ENCODE measurements at places on chromosomes 6 and 20.

GRCh38 chr6:117276778-117277316 is 11.5 kb downstream of the VGLL2 start:
- no peak for DNase-seq

DNA sequence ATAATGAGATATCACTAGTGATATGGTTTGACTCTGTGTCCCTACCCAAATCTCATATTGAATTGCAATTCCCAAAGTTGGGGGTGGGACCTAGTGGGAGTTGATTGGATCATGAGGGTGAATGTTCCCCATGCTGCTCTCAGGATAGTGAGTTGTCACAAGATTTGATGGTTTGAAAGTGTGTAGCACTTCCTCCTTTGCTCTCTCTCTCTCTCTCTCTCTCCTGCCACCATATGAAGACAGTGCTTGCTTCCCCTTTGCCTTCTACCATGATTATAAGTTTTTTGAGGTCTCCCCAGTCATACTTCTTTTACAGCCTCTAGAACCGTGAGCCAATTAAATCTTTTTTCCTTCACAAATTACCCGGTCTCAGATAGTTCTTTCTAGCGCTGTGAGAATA is 1002.0 kb upstream of the ADGRB3 start:
- no peak for DNase-seq

DNA sequence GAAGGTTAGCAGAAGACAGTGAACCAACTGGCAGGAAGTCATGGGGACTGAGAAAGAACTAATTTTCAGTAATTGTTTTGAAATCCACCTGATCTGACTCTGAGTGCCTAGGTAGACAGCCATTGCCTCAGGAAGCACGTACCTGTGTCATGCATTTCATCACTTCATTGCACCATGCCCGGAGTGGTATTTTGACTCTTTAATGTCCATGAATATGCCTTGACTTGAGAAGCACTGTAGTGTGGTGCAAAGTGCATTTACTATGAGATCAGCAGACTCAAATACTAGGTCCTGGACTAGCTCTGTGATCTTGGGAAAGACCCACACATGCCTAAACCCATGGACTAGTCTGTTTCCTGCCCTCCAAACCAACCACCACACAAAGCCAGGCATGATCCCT is 370.9 kb upstream of the MARCKS start:
- DNase-seq, result no peak

DNA sequence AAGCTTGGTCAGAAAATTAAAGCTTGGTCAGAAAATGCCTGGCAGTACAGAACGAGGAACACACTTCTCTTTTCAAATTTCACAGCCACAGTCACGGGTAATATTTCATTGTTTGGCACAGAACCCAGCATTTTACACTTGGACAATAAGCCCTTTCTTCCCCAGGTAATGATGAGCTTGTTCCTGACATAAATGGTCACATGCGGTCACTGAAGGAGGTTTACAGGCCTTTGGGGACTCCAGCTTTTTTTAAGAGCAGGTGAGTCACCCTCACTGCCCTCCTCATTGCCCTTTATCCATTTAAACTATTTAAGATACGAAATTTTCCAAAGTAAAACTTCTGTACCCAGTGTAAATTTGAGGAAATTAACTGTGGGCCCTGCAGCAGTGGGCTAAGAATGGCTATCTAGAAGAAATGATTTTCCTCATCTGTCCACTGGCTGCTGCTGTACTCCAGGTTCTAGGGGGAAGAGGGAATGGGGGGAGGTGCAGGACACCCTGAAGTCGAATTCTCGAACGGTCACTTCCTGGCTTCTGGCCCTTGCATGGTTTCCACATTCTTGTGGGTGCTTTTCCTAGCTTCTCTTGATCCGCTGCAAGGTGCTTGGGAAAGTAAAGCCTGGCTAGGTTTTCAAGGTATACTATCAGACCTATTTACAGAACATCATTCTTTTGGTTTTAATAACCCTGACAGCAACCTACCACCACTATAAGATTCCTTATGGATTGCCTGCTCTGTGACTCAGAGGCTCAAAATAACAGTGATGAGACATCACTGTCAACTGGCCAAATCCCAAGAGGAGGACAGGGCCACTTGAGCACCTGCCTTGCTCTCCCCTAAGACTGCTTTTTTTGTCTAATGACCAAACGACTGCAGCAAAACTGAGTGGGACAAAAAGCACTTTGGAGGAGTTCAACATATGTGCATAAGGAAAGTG is 75.8 kb downstream of the PREP start:
- no peak for DNase-seq

DNA sequence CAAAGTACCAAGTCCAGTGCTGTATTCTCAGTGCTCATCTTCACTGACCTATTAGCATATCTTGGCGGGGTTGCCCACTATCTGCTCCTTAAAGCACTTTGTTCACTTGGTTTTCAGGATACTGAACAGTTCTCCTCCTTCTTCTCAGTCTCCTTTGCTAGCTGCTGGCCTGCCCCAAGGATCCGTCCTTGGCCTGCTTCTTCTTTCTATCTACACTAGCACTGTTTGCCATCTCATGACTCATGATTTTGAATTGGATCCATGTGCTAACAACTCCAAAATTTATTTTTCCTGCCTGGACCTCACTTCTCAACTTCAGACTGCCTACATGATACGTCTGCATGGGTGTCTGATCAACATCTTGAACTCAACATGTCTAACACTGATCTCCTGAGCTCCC is 15.5 kb downstream of the TPD52L1 start:
- no peak for DNase-seq

Data from stimulated activated CD4-positive, alpha-beta T cell treated with anti-CD3 and anti-CD28 coated beads, Interleukin-15, amount 100 ng/mL, for 1 hour (primary cell).